ENCODE measurements at places on chromosomes 11 and 22.

DNA sequence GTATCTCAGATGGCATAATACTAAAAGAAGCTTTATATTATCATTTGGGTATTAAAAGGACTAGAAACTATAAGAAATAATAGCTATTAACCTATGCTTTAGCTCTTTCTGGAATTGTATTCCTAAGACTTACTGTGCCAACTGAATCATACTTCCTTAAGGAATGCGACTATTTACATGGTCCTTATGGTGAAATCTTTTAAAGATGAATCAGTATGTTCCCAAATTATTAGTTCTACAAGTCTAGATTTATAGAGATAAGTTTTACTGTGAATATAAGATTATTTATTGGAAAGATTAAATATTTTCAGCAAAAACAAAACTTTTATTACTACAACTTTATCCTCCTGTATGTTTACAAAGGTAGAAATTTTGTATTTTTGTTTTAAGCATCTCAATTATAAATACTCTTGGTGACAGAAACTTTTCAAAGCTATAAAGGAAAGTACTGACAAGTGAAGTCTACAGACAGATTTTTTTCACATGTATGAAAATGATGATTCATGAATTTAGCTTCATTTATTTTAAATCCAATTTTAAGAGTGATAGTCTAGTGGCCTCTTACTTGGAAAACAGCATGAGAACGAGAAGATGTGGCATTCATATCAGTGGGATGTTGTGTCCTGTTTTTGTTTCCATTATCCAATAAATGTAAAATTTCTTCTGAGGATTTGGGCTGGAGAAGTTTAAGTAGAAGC is 17.8 kb downstream of the KIF18A start:
- DNase-seq = no peak

DNA sequence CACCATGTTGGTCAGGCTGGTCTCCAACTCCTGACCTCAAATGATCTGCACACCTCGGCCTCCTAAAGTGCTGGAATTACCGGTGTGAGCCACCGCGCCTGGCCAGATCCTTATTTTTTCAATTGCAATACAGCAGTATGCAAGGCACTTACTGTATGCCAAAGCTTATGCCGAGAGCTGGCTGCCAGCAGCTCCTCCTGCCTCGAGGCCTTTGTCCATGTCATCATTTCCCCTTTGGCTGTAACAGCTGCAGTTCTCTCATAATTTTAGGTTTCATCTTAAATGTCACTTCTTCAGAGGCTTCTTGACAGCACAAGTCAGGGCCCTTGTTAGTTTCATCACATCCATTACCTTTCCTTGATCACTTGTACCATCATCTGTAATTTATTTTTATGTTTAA is 1.5 kb upstream of the SREBF2 start:
- DNase-seq = no peak

GRCh38 chr11:13874597-13874996 is 87.9 kb upstream of the SPON1 start:
- DNase-seq = no peak

DNA sequence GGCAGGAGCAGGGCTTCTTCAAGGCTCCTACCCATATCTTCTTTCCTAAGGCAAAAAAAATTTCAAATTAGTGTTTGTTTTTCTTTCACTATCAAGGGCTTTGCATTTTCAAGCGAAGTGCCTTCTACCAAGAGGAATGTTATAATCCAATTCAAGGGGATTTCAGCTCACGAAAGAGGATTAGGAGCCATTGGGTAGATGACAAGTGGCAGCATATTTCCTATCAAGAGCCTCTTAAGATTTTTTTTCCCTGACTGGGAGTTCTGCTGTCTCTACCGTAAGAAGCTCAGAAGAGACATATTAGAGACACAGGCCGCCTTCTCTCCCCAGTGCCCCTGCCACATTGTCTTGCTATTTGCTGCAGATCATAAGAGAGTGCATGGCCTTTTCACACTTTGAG is 55.9 kb upstream of the BMAL1 start:
- no peak for DNase-seq

GRCh38 chr11:86388198-86388597 is 13.5 kb downstream of the CCDC81 start:
- no peak for DNase-seq

DNA sequence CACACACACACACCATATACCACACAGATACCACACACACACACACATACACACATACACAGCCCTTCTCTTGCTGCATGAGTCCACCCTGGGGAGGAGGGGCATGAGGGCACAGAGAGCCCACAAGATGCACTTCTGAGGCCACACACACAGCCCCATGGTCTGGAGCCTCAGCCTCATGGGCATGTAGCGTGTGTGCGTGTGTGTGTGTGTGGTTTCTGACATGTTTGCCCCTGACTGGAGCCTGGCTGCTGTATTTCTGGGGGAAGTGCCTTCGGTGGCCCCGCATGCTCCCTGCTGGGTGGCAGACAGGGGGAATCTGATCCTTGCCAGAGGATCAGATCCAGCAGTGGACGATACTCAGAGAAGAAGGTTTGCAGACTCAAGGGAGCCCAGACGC is 97.0 kb upstream of the PRR5 start:
- DNase-seq = no peak

- no peak for DNase-seq
These were observed 207.0 kb downstream of the TBC1D22A start for GRCh38 chr22:46969491-46969890.

DNA sequence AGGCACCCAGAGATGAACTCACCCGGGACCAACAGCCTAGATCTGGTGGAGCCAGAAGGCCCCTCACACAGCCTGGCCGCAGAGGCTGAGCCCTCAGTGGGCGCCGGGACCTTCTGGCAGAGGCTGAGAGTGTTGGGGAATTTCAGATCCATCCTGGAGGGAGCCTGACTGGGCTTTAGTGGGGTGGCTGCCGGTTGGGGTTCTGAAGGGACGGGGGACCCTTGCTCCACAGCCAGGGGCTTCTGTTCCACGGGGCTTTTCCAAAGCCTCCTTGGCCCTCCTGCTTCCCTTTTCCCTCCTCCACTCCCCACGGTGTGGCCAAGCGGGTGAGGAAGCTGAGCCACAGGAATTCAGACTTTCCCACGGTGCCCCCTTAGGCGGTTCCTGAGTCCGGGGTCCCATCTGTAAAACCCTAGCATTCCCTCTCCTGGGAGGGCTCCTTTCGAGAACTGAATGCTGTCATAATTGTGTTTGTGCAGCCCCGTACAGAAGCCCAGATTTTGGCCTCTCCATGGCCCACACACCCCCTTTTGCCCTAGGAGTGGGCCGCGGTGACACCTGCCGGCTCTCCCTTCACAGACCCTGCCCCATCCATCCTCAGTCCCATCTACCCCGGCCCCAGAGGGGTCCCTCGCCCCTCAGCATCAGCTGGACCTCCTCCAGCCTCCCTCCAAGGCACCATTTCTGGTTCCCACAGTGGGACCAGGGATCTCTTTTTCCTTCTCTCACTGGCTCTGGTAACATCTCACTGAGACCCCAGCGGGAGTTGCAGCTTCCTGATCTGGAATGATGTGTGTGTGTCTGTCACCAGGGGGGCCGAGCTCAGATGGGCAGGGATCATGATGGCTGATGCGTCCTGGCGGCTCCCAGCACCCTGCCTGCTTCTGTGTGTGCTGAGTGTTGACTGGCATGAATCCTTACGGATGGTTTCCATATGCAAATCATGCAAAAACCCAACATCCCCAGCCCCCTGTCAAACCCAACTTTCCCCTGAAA is 1048.4 kb downstream of the TBC1D22A start:
- DNase-seq = no peak

All from skin of body (tissue), 3 donors.